ENCODE measurements at places on chromosomes 11 and 22.

DNA sequence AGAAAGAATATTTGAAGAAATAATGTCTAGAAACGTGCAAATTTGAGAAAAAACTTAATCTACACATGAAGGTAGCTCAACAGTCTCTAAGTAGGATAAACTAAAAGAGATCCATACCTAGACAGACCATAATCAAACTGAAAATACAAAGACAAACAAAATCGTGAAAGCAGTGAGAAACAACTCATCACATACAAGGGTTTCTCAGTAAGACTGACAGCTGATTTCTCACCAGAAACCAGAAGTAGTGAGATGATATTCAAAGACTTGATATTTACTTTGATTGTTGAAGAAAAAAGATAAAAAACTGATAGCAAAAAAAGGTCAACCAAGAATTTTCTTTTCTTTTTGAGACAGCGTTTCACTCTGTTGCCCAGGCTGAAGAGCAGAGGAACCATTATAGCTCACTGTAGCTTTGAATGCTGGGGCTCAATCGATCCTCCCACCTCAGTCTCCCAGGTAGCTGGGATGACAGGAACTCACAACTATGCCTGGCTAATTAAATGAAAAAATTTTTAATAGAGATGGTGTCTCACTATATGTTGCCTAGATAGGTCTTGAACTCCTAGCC is 17.4 kb downstream of the NPAT start:
- no peak for DNase-seq

- no peak for DNase-seq
These were observed 50.8 kb upstream of the ELF5 start for GRCh38 chr11:34564406-34564805.

- no peak for DNase-seq
These were observed 530.5 kb upstream of the LRRC4C start for GRCh38 chr11:41989823-41990380.

DNA sequence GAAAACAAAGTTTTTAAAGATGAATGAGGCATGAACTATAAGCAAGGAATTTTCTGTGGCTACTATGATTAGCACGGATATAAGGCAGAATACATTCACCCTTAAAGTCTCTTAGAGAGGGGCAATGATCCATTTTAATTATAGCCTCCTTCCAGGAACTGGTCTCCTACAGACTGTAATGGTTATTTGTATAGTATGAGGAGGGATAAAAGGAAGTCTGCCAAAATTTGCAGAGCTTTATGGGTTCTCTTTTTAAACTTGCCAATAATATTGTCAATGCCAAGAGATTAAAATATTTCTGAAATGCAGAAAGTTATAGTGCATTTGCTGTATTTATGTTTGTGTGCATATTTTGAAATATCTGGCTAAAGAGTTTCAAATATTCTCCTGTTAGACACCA is 271.4 kb upstream of the LUZP2 start:
- no peak for DNase-seq

- no peak for DNase-seq
These were observed 2.1 kb upstream of the KCNJ4 start for GRCh38 chr22:38456841-38457699.

DNA sequence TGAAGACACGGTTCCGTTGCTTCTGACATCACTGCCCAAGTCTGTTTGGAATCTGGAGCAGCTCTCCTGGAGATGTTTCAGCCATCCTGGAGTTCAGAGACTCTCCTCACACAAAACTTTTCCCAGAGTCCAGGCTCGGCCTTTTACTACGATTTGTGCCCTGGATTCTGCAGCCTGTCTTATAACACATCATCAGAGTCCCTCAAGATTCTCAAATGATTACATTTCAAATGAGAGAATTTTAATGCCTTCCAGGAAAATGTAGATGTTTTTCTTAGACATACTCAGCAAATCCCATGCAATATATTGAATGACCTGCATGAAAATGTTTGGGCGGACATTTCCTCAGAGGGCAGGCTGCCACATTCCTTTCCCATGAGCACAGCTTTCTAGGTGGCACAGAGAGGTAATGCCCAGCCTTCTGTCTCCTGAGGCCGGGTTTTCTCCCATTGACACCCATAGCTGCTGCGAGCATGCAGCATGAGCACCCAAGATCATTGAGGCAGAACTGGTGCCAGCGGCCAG is 129.1 kb downstream of the SNX19 start:
- DNase-seq = peak; percentile 34

DNA sequence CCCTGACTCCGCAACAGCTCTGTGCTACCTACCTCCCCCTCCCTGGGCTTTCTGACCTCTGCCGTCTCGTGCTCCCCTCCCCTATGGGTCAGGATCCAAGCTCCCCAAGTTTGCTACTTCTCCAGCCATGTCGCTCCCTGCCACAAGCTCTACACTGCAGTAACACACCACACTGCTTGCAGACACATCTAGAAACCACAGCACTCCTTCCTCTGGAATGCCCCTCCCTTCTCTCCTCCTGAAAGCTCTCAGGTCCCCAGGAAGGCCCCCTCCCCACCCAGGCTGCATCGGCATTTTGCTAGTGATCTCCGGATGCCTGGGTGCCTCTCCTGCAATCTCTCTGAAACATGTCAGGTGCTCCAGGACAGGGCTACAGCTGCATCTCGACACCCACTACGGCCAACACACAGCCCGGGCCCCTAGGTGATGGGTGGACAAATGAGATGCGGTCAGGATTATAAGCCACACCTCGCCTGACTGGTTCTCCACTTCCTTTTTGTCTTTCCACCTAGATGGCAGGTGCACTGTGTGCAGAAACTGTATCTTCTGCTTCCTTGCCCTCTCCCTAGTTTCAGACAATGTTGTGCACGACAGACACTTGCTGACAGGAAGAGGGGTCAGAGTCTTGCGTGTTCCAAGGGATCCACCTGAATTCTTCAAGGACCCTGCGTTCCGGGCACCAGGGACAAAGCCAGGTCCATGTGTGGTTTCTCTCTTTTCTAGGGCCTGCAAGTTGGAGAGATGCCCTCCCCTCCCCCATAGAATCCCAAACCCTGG is 22.9 kb downstream of the RPUSD4 start:
- DNase-seq = no peak

GRCh38 chr11:60130496-60130895 is 42.0 kb downstream of the MS4A2 start:
- DNase-seq = no peak

DNA sequence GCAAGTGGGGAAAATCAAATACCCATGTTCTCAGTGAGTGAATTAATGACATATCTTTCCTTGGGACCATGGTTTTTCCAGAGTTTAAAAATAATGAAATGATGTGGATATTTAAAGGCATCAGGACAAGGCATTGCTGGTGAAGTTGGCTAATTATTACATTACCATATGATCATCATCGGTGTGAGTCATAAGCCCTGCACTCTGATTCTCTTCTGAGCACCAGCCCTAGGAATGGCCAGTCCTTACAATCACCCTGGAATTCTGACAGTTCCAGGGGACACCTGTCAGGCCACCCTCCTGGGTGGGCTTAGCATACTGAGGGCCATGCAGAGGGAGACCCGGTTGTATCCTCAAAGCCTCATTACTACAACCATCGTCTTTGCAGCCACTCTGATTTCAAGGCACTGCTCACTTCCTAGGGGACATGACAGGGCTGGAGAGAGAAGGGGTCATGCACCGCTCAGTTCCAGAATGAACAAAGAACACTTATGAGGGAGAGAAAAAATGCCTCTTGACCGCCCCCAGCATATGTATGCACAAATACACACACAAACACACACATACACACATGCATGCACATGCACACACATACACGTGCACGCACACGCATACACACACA is 365.0 kb downstream of the MIAT start:
- DNase-seq = no peak

- DNase-seq = no peak
These were observed 1059.6 kb upstream of the RAG2 start for GRCh38 chr11:37657645-37658044.

- DNase-seq = no peak
These were observed 373.3 kb upstream of the CCDC90B start for GRCh38 chr11:83659466-83659865.

- peak; percentile 77 for DNase-seq
These were observed 92.9 kb downstream of the PDHX start for GRCh38 chr11:35009191-35009943.

GRCh38 chr11:78290293-78291176 is 101.8 kb downstream of the USP35 start:
- peak; percentile 85 for DNase-seq

GRCh38 chr11:116062490-116063171 is 558.4 kb upstream of the CADM1 start:
- DNase-seq = no peak

DNA sequence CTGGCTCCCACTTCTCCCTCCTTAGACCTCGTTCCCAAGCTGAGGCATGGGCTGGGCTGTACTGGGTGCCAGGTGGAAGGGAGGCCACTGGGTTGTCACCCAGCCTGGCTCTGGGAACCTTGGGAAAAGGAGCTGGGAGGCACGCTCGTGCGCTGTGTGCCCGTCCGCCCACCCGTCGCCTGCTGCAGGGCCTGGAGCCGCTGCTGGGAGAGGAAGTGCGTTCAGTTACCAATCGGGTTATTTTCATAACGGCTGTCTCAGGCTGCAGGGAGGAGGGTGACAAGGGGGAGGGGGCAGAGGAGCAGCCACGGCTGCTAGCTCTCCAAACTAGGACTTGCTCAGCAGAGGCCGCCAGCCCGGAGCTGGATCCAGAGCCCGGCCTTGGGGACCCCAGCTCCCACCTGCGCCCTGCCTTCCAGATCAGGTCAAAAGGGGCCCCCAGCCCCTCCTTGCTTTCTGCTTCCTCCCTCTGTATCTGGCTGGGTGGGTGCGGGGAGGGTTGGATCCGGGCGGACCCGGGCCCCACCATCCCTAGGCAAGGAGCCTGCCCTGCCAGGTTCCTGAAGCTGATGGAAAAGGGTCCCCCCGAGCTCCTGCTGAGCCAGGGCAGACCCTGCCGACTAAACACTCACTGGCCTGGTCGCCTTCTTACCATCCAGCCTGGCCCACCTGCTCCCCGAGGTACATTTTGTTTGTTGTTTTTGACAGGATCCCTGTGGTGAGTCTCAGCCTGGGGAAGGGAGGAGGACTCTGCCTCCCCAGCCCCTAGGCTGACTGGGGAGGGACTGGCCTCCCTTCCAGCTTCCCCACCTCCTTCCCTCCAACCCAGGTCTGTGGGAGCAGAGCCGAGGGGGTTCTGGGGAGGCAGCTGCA is 14.3 kb downstream of the DGKZ start:
- DNase-seq = peak; percentile 54

DNA sequence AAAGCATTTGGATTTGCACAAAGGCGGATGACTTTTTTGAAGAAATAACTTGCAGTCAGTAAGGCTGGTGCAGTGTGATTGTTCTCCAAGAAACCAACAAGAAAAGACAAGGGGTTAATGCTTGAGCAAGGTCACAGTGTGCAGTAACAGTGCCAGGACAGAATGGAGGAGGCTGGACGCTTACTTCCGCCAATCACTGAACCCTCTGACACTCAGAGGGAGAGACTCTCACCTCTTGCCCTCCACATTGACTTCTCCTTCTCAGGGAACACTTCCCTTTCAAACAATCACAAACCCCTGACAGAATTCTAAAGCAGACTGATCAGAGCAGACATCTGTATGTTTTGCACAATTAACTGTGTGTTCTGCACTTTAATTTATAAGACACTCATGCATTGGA is 228.4 kb downstream of the BLID start:
- DNase-seq = no peak

- no peak for DNase-seq
These were observed 30.7 kb downstream of the PRR5L start for GRCh38 chr11:36326524-36327419.

DNA sequence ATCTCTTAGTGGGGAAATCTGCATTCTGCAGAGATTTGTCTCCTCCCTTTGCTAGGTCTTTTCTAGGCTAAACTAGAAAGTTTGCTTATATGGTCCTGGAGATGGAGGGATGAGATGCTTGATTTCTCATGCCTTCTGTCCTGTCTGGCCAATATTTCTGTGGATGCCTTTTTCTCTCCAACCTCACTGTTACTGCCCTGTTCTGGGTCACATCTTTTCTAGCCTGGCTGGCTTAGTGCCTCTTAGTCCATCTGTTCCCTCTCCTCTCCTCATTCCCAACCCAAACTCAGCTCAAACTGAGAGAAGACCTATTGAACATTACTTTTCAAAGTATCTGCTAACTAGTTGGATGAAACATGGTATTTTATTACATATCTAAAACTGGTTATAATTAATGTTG is 62.0 kb downstream of the RRM1 start:
- no peak for DNase-seq

DNA sequence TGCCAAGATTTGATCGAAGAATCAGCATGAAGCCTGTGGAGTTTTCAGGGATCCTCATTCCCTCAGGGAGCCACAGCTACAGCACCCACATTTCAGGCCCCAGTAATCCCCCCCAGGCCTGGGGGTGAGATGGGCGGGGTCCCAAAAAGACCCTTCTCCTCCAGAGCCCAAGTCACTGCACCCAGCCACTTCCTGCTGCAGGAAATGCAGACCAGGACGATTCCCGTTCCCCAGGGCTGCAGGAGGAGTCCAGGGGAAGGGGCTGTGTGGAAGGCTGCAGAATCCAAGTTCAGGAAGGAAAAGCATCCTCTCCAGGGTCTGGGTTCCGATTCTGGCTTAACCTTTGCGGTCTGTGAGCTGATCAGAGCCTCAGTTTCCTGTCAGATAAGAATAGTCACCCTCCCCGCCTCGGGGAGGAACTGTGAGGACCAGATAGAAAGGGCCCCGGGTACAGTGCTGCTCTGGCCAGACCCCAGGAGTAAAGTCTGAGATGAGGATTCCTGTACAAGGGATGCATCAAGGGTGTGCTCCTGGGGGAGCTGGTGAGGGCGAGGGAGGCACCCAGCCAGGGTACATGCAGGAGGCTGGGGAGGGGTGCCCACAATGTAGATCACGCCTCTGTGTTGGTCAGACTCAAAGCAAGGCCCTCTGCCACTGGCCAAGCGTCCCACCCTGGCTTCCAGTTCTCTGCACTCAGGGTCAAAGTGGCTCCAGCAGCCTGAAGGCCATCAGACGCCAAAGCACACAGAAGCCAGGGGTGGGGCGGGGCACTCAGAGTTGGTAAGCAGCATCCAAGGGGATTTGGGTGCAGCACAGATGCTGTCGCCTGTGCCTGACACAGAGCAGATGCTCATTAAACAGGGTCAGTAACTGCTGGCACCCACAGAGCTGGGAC is 30.1 kb upstream of the TP53I11 start:
- no peak for DNase-seq

GRCh38 chr11:12293486-12293885 is 83.9 kb upstream of the PARVA start:
- DNase-seq = no peak

DNA sequence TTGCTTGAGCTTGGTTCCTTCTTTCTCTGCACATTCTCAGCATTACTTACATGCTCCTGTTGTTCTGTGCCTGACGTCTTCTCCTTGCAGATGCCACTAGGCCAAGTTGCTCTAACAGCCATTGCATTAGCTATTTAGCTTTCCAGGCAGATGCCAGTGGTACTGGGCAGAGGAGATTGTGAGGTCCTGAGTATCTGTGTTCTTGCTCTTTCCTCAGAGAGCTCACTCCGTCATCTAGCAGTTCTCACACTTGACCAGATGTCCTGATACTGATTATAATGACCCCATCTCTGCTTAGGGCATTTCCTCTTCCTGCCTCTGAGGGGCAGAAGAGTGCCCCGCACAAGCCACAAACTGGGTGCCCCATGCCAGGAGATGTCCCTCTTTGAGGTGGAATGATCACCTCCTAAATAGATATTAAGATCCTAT is 30.7 kb downstream of the ARHGAP1 start:
- DNase-seq = no peak

GRCh38 chr11:86482692-86483091 is 108.0 kb downstream of the CCDC81 start:
- DNase-seq = peak; percentile 49
